Stimulated activated CD4-positive, alpha-beta T cell treated with anti-CD3 and anti-CD28 coated beads, Interleukin-12 subunit alpha, Interleukin-12 subunit beta, amount 100 ng/mL, for 4 hours (primary cell): ENCODE measurements at places on chromosomes 3 and 15.

- DNase-seq, result no peak
Observed at GRCh38 chr3:159859836-159860235, 128.8 kb upstream of the IL12A start.

DNA sequence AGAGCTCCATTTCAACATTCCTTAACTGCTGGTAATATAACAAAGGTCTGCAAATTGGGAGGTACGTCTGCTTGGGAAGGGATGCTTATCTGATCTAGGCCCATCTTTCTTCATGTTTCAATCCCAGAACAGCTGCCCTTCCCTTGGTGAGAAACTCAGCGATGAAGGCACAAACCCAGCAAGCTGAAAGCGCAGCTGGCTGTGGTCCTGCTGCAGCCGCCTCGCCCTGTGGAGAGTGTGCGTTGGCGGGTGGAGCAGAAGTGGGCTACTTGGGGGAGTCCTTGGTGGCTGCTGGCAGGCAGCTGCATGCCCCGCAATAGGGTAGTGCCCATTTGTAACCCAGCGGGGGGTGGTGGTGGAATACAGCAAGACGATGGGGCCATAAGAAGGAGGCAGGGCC is 160.6 kb upstream of the WNT5A start:
- no peak for DNase-seq

DNA sequence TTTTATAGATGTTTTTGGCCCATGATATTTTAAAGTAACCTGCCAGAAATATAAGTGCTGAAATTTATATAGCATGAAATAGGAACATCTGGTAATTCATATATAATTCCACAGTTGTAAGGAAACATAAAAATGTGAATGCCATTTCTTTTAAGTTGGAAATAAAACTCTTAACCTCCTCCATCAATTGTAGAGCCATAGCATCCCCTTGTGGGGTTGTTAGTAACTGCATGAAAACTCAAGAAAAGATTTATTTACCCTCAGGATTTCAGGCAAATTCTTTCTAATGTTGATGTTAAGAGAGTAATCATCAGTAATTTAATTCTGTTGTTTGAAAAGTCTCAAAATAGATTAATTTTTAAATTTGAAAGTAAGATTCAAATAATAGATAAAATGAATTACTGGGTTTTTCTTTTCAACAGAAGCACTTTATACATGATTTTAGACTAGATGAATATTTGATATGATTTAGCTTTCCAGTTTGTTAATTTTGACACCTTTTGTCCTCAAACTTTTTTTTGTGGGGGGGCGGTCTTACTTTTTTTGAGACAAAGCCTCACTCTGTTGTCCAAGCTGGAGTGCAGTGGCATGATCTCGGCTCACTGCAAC is 74.7 kb downstream of the RASA2 start:
- DNase-seq, result no peak

DNA sequence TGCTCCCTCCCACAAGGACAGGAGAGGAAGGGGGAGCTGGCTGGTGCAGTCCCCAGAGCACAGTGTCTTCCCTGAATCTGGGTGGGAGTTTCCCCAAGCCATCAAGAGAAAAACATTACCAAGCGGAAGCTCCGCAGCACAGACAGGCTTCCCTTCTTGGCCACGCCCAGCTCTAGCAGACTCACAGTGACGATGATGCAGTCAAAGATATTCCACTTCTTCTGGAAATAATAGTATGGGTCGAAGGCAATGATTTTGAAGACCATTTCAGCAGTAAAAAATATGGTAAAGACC is 76.7 kb downstream of the SCN10A start:
- DNase-seq, result no peak

DNA sequence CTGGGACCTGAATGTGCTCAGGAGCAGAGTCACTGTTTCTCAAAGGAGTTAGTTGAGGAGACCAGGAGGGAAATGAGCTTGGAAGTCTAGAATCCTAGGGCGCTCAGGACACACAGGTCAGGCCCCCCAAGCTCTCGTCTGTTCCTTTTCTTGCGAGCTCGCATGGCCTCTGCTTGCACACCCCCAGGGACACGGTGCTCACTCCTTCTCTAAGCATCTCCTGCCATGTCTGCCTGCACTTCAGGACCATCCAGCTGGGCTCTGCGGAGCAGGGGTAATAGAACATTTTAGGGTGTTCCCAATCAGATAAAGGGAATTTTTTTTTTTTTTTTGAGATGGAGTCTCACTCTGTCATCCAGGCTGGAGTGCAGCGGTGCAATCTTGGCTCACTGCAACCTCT is 213.2 kb downstream of the XXYLT1 start:
- no peak for DNase-seq

- no peak for DNase-seq
Observed at GRCh38 chr3:186128158-186128557, 19.3 kb upstream of the ETV5 start.
